ENCODE measurements at places on chromosomes 3 and 15.

- no peak for DNase-seq
These were observed 498.2 kb downstream of the NSUN3 start for GRCh38 chr3:94561094-94561493.

GRCh38 chr3:106022913-106023312 lies 154.1 kb upstream of the CBLB start:
- no peak for DNase-seq

DNA sequence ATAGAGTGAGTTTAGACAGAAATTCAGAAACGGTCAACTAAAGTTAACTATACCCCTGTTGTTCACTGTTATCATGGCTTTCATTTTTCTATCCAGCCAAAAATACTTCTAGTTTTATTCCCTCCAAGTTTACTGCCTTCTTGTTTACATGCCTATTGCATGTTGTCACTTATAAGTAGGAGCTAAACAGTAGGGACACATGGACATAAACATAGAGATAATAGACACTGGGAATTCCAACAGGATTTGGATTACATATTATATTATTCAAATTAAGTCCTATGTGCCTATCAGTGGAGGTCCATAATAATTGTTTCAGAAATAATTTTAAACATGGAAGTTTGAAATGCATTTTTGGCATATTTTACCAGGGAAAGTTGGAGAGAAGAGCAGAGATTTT lies 269.1 kb upstream of the ZNF717 start:
- no peak for DNase-seq

DNA sequence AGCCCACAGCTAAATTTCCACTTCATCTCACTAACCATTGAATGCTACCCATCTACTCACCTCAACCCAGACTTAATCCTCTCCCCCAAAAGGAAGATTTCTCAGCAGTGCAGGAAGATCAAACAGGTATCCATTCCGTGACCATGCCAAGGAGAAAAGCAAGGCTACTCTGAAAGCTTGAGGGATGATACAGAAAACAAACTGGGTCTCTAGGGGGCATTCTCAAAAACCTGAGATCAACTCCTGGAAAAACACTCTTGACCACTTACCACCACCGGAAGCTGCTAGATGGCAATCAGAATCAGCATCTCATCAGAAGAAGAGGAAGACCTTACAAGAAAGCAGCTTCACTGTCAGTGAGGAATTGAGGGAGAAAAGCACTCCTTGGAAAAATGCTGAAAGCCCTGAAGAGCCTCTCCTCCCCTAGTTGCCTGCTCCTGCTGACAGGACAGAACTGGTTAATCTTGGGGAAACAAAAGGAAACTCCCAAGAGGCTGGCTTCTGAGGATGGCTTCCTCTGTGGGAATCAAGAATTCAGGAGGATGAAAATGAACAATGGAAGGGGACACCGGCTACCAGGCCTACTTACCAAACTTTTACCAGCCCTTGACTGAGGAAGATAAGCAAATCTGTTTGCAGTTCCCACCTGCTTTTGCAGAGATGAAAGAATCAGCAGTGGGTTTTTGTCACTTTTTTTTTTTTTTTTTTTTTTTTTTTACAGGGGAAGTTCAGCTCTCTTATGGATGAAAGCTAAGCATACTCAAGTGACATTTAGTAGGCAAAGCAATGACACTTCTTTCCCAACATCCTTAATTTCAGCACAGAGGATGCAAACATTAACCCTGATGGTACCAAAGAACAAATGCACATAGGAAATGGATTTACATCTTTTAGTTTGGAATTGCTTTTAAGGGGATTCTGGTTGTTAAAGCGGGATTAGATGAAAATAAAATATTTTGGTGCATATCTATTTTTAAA lies at the start of gene ATP8B4:
TSS of gene ATP8B4 (minus strand) at position 171 of the 978 bp plus-strand sequence. CDS start 12,267 bp downstream, outside the sequence.
- no peak for DNase-seq

DNA sequence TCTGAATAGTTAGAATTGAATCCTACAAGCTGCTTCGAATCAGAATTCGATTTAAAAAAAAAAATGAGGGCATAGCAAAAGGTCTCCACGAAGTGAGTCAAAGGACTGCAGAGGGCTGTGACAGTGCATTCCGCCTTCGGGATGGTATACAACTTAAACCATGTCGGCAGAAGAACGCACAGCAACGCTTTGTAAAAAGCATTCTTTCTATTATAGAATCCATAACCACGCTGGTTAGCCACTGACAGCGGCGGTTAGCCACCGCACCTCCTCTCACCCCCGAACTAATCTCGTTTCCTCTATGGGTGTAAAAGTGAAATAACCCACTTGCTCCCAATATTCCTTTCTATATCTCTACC lies 664 bp upstream of the PIK3CA start:
- DNase-seq: no peak

GRCh38 chr3:134650431-134651346 lies at the start of gene KY:
KY (minus strand) TSS chr3:134651022; CDS start chr3:134650960, 62 bp downstream.
- no peak for DNase-seq

- DNase-seq: no peak
These were observed 36.7 kb downstream of the FLNB start for GRCh38 chr3:58044691-58045483.

DNA sequence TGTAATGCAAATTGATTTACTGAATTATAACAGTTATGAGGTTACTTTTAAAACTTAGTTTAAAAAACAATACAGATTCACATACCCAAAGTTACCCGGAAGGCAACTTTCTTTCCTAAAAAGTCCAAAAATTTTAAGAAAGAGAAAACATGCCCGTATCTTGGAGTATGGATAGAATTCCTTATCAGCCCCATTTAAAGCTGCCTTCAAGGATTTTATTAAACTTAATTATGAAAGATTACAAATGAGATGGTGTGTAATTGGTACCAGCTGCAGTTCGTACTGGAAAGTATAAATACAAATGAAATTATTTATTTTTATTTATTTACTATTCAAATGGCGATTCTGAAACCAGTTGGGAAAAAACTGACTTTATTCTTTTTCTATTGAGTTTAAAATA lies 39.4 kb downstream of the SATB1 start:
- no peak for DNase-seq

GRCh38 chr3:36303286-36303685 lies 77.0 kb upstream of the STAC start:
- no peak for DNase-seq

- no peak for DNase-seq
These were observed 41.7 kb downstream of the GPR176 start for GRCh38 chr15:39878406-39878785.

- DNase-seq: no peak
These were observed 362.3 kb downstream of the NR2F2 start for GRCh38 chr15:96692826-96693225.

- no peak for DNase-seq
These were observed 214.5 kb upstream of the HES1 start for GRCh38 chr3:193921465-193921864.

GRCh38 chr15:31570591-31570990 lies 244.0 kb downstream of the KLF13 start:
- no peak for DNase-seq

DNA sequence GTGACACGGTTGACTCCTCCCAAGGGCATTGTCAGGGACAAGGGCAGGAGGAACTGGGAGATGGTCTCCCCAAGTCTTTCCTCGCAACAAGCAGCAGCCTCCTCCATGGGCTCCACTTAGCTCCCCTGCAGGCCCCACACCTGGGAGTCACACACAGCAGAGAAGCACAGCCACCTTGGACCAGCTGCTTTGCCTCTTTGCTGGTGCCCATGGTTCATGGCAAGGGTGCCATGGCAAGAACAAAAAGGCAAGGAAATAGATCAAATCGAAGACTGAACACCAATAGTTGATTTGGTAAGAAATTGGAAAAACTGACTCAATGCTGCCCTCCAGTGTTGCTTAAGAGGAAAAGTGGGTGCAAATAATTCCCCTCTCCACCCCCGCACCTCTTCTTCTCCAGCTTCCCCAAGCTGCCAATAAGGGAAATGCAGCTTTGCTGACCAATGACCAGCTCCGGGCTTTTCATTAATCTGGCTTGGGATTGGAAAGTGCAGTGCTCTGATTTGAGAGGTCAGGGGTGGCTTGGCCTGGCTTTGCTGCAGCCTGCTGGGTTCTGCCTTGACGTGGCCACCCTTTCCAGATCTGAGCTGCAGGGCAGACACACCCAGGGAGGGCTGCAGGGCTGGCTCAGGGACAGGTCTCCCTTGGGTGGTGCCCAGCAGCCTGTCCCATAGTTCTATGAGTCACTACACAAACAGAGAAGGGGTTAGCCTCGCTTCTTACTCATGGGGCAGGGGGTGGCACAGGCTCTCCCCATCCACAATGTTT lies 162.0 kb downstream of the KLF13 start:
- peak; percentile 61 for DNase-seq

DNA sequence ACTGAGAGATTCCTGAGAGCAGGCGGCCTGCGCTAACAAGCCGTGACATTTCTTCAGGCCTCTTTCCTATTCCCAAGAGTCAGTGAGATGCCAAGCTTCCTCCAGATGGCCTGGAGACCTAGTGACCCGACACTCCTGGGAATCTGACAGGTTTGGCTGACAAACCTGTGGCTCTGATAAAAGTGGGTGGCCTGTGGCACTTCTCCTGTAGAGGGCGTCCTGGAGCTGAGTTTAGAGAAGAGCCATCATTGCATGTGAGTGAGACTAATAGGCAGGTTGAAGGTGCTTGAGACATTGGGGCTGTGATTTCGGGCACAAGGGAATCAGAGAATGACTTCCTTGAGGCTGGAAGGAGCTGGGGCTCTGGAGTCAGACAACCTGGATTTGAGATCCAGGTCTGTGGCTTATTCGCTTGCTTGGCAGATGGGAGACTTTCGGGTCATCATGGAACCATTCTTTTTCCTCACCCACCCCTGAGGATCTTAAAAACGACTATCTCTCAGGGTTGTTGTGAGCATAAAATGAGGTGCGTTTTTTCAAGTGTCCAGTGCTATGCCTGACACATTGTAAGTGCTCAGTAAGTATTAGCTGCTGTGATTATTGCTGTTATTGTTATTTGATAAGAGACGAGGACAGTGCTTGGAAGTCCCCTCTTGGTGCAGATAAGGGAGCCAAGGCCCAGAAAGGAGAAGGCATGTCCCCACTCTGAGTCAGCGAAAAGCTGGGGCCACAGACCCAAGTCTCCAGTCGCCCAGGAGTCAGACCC lies 77.2 kb downstream of the SCN10A start:
- no peak for DNase-seq

- no peak for DNase-seq
These were observed 181.7 kb downstream of the SUCLG2 start for GRCh38 chr3:67472674-67473201.

All from naive B cell (primary cell).